MM.1S (cell line): ENCODE measurements at places on chromosomes 5 and 9.

GRCh38 chr5:139578325-139578724 lies 17.2 kb downstream of the UBE2D2 start:
- no peak for DNase-seq

- no peak for DNase-seq
Measured at GRCh38 chr5:175885813-175886212, 14.4 kb downstream of the CPLX2 start.

GRCh38 chr5:10935536-10935935 lies 174.5 kb upstream of the DAP start:
- no peak for DNase-seq

GRCh38 chr5:78568212-78568611 lies 80.4 kb downstream of the LHFPL2 start:
- DNase-seq, result no peak

- DNase-seq, result no peak
Measured at GRCh38 chr5:80069251-80069800, 34.2 kb downstream of the THBS4 start.

DNA sequence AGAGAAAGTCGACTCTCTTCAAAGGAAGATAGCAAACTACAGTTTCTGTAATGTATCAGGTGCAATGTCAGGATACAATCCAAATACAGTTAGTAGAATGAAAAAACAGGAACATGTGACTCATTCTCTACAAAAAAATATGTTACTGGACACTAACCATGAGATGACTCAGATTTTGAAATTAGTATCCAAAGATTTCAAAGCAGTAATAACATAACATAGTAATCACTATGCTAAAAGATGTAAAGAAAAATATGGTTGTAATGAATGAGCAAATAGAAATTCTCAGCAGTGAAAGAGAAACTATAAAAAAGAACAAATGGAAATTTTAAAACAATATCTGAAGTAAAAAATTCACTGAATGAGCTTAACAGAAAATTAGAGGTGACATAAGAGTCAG lies 42.3 kb downstream of the SHOC1 start:
- DNase-seq, result no peak

- DNase-seq, result no peak
Measured at GRCh38 chr5:93578813-93579691, 2.0 kb downstream of the NR2F1-AS1 start.

DNA sequence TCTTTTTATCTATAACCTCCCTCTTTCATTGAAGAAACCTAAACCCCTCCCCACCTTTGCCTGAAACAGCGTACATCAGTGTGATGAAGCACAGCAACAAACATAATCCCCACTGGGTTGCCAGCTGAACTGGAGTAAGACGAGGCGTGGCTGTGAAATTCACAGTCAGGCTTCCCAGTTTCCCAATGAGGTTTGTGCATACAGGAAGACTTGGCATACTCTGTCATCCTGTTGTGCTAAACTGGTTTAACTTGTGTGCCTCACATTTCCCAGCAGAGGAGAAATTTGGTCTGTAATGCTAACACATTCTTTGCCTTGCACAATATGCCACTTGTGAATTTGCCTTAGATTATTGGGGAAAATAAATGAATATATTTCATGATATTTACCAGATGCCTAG lies 121.5 kb downstream of the SV2C start:
- no peak for DNase-seq

GRCh38 chr5:98581112-98581997 lies 192.1 kb upstream of the RGMB start:
- DNase-seq, result no peak

DNA sequence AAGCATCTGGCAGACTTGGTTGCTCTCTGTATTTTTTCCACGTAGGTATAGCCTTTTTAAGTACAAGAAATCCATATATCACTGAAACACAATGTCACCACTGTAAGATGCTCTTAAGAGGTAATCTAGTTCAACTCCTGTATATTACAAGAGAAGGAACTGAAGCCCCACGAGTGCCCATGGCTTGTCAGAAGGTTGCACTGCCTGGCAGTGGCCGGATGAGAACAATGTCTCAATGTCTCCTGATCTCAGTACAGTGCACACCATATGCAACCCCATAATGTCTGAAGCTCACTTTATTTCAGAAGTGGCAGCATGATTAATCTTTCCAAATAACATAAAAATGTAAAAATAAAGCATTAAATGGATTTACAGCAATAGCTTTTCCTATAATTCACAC lies 27.7 kb downstream of the TUT7 start:
- no peak for DNase-seq

GRCh38 chr5:28408186-28408585 lies 1369.8 kb upstream of the CDH9 start:
- no peak for DNase-seq

DNA sequence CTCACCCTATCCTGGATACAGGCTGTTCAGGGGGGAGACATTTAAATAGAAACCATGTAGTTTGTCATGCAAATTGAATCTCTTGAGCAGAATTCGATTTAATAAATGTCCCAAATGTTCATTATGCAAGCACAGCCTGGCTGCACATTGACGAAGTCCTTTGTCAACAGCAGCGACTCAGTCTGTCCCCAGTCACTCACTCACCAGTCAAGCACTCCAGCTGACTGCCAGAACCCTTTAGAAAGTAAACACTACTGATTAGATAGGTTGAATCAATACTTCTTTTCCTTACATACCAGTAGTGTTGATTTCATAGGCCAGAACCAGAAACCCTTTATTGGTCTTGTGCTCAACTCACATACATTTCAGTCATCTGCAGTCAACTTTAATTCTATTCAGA lies 27.5 kb downstream of the CDH6 start:
- no peak for DNase-seq

DNA sequence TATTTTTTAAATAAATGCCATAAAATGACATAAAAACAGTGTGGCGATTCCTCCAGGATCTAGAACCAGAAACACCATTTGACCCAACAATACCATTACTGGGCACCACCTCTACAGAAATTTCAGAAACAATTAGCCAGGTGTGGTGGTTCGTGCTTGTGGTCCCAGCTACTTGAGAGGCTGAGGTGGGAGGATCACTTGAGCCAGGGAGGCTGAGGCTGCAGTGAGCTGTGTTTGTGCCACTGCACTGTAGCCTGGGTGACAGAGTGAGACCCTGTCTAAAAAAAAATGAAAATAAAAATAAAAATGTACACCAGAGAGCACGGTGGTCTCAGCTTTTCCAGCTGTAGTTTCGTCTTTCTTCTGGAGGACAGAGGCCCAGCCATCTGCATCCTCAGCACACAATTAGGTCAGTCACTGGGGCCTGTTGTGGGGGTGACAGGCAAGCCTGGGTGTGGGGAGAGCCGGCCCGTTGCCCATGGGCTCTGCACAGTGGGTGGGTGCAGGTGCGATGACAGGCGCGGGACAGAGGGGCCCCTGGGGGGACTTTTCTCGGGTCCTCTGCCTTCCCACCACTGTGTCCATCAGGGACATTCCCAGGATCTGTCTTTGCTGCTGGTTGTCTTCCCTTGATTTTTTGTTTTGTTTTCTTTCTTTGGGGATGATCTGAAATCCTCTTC lies 9.8 kb downstream of the COL5A1 start:
- DNase-seq, result no peak

GRCh38 chr5:179111267-179112207 lies 51.4 kb downstream of the ZNF354C start:
- DNase-seq, result no peak

GRCh38 chr9:31556667-31557463 lies 827.6 kb upstream of the ACO1 start:
- no peak for DNase-seq

DNA sequence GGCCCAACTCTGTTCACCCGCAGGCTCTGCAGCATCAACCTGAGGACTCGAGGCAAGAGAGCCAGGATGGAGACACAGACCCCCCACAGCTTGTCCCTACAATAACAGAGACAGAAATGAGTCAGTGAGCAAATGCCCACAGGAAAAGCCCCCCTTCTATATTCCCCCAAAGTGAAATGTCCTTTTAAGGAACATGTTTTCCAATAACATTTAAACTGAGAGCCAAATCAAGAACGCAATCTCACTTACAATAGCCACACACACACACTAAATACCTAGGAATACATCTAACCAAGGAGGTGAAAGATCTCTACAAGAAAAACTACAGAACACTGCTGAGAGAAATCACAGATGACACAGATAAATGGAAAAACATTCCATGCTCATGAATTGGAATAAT lies 49.0 kb downstream of the TEX10 start:
- DNase-seq, result no peak

GRCh38 chr9:83505282-83505681 lies 32.9 kb downstream of the FRMD3 start:
- DNase-seq, result peak; percentile 89

DNA sequence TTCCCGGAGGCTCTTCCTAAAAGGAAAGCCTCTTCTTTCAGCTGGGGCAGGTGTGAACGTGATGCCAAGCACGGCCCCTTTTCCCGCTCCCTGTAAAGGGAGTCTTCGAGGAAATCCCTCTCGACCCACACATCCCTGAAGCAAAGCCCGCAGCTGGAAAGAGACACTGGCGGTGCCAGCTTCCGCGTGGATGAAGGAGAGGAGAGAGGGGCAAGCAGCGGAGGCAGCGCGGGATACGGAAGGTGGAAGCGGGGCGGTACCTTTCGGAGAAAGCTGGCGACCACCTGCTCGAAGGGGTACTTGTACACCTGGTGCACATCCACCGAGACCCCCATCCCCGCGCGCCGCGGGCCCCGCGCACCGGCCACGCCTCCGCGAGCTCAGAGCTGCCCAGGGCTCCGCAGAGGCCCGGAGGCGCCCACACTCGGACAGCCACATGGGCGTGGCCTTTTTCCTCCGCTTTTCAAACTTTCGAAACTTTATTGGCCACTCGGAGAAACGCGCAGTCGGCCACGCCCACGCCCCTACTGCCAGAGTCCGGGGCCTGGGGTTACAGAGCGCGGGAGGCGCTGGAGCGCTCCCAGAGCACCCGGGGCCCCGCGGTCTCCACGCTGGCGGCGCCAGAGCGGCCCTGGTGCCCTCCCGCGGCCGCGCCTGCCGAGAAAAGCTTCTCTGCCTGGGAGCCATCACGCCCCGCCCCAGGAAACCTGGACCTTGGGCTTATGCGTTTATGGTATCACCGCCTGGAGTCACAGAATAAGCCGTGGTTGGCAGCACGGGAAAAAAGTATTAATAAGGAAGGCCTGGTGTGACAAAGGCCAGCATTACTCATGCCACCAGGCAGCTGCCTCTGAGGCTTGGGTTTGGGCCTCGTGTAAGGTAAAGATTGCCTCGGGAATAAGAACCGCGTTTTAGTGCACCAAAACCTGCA lies at the start of gene PRELID2:
Gene PRELID2, minus strand, starts transcription at position 426 of the 931 bp plus-strand sequence. Its CDS starts 91 bp downstream, at position 335.
- DNase-seq, result peak; percentile 94

DNA sequence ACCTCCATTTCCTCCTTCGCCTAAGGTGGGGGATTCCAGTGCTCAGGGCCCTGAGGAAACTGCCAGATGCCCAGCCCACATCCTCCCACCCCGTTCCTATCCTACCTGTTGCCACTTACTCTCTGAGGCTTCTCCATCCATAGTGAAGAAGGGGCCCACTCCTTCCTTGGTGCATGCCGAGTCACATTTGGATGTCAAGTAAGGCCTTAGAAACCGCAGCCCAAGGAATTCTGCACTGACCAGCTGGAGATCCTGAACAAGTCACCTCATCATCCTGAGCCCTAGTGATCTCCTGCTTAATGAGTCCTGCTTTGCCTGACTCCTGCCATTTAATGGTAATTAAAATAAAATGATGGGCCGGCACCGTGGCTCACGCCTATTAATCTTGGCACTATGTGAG lies 6.7 kb upstream of the TNIP1 start:
- no peak for DNase-seq

- DNase-seq, result no peak
Measured at GRCh38 chr5:143659599-143660238, 152.2 kb upstream of the HMHB1 start.

DNA sequence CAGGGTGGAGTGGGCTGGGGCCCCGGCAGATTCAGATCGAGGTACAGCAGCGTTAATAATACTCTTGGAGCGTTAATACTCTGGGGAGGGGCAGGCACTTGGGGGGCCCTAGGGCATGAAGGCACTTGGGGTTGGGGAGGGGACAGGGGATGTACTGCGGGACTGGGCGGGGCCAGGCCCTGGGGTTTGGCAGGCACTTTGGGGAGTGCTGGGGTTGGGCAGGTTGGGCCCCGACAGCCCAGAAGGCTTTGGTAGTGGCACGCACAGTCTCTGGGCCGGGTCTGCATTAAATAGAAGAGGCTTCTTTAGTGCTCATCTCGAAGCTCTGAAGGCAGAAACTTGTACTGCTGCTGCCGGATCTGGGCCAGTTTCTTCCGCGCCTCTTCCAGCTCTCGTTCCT lies 7.8 kb upstream of the TPM2 start:
- no peak for DNase-seq

GRCh38 chr9:132169672-132170392 lies 8.0 kb downstream of the NTNG2 start:
- DNase-seq, result peak; percentile 39

GRCh38 chr9:72775570-72775969 lies 177.3 kb downstream of the ALDH1A1 start:
- no peak for DNase-seq

DNA sequence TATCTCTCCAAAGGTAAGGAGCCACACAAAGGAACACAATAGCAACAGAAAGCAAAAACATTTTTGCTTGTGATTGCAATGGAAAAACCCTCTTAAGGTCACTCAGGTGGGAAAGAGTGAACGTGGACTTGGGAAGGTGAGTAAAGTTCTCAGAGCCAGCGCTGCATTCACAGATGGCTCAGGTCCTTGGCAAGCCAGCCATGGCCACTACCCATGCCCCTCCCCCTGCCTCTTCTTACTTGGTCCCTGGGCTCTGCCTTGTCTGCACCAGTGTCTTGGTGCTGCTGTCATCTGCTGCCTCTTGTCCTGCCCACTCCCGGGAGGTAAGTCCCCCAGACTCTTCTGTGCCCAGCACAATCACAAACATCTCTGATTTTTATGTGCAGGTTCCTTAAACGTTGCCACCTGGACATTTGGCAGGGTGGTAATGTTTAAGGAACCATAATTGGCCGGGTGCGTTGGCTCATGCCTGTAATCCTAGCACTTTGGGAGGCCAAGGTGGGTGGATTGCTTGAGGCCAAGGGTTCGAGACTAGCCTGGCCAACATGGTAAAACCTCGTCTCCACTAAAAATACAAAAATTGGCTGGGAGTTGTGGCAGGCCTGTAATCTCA lies 74.6 kb downstream of the FEM1C start:
- DNase-seq, result no peak

- no peak for DNase-seq
Measured at GRCh38 chr9:82124090-82124489, 135.5 kb downstream of the SPATA31D1 start.

GRCh38 chr5:124227914-124228313 lies 518.5 kb downstream of the ZNF608 start:
- DNase-seq, result no peak

GRCh38 chr5:160641405-160641804 lies 210.6 kb downstream of the ATP10B start:
- no peak for DNase-seq

DNA sequence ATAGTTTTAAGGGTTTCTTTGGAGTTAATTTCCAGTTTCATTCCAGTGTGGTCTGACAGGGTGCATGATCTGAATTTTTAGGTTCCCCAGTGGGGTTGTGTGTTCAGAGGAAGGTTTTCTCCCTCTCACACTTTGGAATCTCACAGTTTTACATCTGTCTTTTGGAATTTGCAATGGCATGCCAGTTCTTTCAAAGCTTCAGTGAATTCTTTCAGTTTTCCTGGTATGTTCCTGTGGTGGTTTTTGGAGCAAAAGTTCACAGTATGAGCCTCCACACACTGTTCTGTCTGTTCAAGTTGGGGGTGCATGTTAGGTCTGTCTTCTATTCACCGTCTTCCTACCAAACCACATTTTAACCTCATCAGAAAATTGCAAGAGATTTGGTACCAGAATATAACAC lies 624.2 kb downstream of the KCTD16 start:
- no peak for DNase-seq
